Kidney tubule cell (primary cell): ENCODE measurements at places on chromosomes 11 and 22.

GRCh38 chr22:48310289-48310688 lies 1517.4 kb downstream of the BRD1 start:
- no peak for DNase-seq

DNA sequence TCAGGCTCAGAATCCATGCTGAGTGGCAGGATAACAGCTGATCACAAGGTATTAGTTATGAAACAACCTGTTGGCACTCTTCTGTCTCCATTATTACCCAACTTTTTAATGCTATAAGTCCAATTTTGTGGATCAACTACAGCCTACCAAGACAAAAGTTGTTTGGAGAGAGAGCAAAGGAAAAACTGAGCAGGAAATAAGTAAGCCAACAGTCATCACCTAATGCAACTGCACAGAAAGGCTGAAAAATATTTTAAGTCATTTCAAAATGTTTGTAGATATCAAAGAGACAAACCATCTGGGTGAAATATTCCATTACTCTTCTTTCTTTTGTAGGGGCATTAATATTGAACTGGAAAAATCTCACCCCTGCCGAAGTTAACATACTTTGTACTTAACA lies 41.6 kb downstream of the FDX1 start:
- no peak for DNase-seq

GRCh38 chr11:5923794-5924193 lies 18.3 kb upstream of the OR56A3 start:
- DNase-seq, result peak; percentile 30

- no peak for DNase-seq
Observed at GRCh38 chr22:25452116-25452700, 112.3 kb upstream of the GRK3 start.

DNA sequence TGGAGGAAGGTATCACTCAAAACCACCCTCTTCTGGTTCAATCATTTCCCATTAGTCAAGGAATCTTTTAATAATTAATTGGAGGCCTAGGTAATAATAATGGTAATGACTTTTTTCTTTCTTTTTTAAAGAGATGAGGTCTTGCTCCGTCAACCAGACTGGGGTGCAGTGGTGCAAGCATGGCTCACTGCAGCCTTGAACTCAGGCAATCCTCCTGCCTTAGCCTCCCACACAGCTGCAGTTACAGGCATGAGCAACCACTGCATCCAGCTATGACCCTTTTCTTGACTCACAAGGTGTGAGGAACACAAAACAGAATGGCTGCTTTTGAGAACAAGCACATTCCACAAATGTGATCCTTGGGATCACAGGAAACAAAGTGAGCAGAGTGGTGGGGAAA lies 3.6 kb downstream of the POLDIP3 start:
- DNase-seq, result peak; percentile 93
